Stimulated activated CD4-positive, alpha-beta T cell treated with anti-CD3 and anti-CD28 coated beads, TNF-alpha, amount 100 ng/mL, for 1 hour (primary cell): ENCODE measurements at places on chromosomes 4 and X.

DNA sequence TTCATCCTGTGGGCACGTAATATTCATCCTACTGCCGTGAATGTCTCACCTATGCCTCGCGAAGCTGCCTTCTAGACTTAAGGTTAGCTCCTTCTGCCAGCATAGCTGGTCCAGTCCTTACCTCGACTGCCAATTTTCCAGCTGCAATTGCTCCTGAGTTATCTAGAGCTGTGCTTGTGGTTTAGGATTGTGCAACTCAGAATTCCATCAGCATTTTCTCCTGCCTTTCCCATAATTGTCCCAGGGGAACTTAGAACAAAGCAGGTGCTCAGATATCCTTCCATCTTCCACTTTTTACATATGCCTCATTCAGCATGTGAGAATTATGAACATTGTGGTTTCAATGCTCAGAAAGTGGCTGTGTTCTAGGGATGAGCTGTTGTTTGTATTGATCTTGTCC is 131.4 kb upstream of the ADGRL3 start:
- DNase-seq: no peak

DNA sequence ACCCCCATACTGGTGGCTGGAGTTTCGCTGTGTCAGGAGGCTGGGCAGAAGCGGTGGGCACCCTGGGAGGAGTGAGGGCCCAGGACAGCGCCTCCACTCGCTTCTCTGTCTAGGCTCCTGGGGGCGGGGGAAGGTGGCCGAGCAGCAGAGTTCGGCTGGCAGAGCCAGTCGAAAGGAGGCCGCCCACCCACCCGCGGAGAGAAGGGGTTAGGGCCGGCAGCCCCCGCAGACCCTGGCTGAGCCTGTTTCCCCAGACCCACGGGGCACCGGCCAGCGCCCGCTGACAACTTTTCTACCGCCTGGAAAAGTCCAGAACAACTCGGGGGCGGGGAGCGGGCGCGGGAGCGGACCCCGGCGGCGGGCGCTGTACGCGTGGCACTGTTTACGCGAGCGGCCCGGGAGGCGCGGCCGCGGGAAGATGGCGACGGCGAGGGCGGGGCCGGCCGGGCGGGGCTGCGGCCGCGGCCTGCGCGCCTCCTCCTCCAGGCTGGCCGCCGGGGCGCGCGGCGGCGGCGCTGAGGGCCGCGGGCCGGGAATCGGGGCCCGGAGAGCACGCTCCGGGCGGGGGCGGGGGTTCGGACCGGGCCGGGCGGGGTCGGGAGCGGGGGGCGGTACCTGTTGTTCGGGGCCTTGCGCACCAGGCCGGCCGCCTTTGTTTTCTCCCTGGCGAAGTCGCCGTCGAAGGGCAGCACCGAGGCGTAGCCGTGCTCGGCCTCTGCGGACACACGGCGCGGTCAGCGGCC is 628 bp downstream of the MXD4 start:
- DNase-seq: peak; percentile 33

GRCh38 chrX:136963973-136964372 is 69.8 kb downstream of the GPR101 start:
- no peak for DNase-seq

- DNase-seq: no peak
Measured at GRCh38 chr4:83124111-83124780, 9.7 kb upstream of the PLAC8 start.

DNA sequence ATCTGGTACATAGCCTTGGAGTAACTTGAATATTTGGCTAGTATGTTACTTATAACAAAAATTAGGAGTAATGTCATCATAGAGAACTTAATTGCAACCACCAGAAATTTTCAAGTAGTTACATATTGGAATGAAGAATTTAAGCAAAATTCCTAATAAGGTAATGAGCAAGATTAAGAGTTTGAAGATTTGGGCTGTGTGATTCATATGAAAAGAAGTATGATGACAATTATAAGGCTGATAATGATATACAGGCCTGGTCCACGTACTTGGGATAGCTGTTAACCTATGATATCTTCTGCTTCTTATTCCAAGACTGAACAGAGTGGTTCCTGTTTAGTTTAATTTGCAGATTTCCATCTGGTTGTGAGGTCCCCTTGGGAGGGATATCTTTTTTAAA is 463.9 kb downstream of the RAPGEF2 start:
- no peak for DNase-seq

DNA sequence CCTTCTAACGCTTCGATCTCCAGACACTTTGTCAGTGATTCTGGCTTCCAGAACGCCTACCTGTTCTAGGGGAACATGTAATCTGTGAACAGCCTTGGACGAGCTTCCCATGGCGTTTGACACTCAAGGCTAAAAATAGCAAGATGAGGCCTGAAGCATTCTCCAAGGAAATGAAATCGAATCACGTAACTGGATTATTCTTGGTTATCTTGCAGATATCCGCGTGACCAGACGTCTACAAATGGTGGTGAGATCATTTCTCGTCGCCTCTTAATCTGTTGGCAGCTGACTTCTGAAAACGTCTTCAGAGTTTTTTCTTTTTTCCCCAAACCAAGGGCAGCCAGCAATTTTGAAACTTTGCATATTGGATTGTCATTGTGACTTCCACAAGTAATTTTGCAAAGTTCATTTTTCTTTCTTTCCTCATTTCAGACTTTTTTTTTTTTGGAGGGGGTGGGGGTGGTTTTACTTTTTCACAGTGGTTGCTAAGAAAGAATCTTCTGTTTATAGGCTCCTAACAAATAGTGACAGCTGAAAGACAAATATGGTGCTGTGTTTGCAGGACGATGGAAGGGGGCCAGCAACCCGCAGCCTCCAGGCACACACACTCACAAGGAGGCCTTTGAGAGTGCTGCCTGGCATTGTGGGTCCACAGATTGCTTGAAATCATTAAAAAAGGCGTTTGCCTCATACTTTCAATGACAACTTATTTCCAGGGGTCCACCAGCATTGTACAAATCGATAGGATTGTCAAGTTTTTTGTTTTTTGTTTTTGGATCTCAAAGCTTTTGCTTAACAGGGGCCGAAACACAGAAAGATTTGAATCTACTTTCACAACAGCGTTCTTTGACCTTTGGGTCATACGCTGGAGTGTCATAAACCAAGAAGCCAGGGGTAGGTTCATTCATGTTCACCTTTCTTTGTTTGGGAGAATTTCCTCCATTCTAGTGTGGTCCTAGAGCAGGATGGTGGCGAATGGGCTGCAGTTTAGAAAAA is 32.4 kb upstream of the PDLIM3 start:
- no peak for DNase-seq

- DNase-seq: no peak
Measured at GRCh38 chr4:174522183-174523024, at the start of gene HPGD. Gene HPGD, minus strand, starts transcription at chr4:174522488. Its CDS starts 37 bp downstream, at chr4:174522451.

DNA sequence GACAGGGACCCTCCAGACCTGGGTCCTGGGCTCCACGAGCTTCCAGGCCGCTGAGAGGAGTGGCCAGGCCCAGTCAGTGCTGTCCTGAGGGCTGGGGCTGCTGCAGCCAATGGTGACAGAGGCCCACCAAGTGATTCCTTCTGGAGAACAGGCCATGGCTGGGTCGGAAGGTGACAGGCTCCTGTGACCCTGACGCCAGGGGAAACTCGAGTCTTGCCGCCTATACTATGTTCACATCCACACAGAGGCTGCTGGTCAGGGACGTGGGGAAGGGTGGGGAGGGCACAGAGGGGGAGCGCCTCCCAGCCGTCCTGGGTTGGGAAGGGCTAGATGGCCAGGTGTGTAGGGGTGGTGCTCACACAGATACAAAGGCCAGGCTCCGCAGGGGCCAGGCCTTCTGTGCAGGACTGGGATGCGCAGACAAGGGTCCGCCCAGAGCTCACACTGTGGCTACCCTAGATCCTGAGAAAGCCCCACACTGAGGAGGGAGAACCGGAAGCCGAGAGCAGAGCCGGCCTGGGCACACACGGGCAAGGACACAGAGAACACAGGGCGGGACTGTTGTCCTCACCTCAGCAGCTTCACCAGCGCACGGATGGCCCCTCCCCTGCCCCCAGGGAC is 81.4 kb downstream of the HTRA3 start:
- no peak for DNase-seq

DNA sequence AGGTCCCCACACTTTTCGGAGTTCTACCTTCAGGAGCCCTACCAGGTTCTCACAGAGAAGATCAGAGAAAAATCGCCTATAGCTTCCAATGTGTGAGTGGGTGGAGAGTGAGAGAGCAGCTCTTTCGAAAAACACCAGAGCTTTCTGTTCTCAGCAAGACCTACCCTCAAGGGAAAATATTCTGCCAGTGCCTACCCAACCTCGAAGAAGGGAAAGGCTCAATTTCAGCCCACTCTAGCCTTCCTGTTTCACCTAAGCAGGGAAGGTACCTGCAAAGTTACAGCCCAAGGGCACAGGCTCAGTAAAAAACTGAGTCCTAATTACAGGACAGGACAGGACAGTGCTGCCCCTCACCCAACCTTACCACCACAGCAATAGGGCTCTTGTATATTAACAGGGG is 104.0 kb upstream of the WDR17 start:
- no peak for DNase-seq

DNA sequence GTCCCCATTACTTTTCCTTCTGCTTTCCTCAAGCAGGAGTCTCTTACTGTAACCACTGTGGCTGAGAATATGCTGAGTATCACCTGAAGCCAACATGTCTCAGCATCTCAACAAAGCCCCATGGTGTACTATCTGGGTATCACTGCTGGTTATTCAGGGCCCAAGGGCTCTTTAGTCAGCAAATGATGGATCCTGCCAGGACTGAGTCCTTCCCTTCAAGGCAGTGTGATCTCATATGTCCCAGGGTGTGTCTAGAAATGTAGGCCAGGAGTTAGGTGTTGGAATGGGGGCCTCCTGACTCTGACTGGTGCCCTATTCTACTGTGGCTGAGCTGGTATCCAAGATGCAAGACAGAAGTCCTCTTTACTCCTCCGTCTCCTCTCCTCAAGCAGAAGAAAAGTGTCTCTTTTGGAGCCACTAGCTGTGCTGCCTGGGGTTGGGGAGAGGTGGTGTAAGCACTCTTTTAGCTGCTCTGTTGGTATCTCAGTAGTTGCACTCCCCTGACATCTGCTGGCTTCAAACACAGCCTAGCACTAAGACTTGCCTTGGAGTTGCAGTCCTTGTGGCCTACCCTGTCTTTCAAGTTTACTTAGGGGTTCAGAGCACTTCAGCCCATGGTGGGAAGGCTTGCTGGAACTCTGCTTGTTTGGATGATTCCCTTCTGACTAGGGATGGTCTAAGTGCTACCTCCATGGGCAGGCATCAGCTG is 28.6 kb downstream of the OCIAD2 start:
- DNase-seq: no peak

DNA sequence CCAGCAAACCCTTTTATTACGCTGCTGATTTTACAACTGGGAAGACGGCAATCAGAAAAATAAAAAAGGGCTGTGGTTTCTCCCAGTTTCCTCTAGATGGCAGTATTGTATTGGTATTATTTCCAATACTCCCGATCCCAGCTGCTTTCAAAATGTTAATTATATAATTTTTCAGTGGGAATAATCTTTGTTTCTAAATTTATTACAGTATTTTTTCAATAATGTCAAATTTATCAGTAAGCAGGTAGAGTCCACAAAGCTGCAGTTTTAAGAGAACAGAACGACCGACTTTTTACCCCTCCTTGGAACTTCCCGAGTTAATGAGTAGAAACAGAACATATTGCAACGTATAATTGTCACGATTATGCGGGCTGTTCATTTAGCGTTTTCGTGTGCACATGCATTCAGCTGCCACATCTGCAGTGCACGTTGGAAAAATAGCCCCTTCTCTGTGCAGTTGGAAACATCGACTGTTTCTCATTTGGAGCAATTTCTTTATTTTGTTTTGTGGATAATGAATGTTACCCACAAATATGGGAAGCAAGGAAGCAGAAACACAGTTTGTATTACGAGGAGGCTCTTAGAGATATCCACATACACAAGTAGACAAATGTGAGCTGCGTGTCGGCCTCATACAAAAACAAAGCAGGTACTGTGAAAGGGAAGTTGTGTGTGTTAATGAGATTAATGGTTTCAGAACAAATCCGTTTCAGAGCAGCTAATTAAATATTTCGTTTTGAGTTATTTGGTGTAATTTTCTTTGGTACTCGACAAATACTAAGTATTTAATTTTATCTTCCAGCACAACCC is 188.0 kb downstream of the STIM2 start:
- DNase-seq: no peak

DNA sequence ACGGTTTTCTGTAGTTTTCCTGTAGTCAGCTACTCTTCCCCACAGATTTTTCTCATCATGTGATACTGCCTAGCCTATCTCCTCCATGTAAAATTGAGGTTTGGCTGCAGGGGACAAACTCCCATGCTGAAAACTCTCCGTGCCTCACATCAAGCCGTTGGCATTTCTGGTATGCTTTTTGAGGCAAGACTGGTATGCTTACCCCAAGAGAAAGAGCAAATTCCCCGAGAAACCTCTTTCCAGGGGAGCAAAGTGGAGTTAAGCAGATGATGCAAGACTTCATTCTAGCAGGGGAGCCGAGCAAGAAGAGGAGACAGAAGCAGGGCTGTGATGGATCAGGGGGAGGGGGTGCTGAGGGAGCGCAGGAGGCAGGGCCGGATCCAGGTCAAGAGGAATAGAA is 4.8 kb downstream of the SOWAHD start:
- no peak for DNase-seq

- no peak for DNase-seq
Measured at GRCh38 chr4:101439926-101440325, 92.6 kb upstream of the PPP3CA start.

DNA sequence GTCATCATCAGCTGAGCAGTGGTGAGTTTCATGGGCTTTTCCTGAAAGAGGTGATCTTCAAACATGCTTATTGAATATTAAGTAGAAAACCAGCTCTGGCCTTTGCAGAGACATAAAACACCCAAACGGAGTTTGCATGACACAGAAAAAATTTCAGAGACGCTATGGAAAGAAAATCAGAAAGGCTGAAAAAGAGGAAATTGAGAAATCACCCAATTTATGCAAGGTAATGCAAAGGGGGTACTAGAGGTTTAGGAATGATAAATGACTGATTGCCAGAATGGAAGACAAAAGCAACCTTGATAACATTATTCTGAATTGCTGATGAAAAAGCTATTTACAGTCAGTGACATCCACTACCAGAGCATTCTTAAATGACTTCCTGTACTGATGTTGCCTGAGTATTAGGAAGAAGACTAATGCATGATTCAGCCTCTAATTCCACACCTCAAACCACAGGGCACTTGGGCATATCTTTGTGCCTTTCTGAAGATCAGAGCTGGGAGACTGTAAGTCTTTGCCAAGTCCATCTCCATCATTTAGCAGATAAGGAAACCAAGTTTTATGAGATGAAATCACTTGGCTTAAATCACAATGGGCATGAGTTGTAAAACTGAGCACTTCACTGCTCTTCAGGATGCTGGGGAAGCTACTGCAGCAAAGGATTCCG is 565.7 kb downstream of the PPARGC1A start:
- DNase-seq: no peak

DNA sequence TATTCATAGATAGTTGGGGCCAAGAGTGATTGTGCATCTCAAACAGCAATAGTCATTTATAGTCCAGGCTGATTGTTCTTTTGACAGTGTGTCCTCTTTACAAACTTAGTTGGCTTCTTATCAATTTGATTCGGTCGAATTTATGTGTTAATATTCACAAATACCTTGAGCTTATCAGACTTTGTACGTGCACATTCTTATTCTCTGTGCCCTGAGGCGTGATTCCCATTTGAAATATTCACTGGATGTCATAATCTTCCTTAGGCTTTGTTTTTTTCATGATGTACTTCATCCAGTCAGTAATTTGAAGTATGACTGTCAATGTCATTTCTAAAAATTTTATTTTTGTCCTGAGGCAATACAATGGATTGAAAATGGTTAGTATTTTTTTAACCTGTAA is 263.5 kb upstream of the PCDH7 start:
- no peak for DNase-seq

- DNase-seq: no peak
Measured at GRCh38 chr4:20251031-20251795, 492 bp upstream of the SLIT2 start.
